ENCODE measurements at places on chromosomes 12 and 14. TPM values are rescaled to one million over a fixed set of nuclear protein-coding genes. Genes with fewer than 3 reads are reported as not detected.

Gene REM2
- total RNA-seq = 0.09 TPM

Gene STON2
- 0.18 TPM for total RNA-seq

Gene PRICKLE1
- 21.4 TPM for total RNA-seq

Gene EFS
- total RNA-seq = not detected

Gene CCDC184
- total RNA-seq = 0.28 TPM

Gene DEPDC4
- total RNA-seq = 0.54 TPM

Gene INSM2
- not detected for total RNA-seq

Gene RIMBP2
- total RNA-seq = not detected
